ENCODE measurements at places on chromosomes 5 and 9.

GRCh38 chr9:101383361-101383760, 1.4 kb downstream of the BAAT start:
- DNase-seq, result no peak

DNA sequence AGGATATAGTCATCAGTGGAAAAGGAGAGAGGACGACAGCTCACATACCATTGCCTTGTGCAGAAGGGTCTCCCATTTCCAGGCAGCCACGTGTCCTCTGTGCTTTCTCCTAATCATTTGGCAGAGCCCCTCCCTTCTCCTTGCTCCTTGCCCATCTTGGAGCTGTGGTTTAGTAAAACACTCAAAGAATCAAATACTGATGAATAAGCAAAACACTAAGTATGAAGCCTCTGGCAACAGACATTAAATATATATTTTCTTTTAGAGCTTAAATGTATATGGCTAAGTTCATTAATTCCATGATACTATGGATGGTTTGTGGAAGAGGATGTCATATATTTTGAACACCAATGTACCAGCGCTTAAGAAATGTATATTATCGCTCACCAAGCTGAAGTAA, 278.5 kb downstream of the SAXO1 start:
- no peak for DNase-seq

GRCh38 chr5:165999693-166000320, 2291.6 kb upstream of the WWC1 start:
- DNase-seq, result no peak

- DNase-seq, result no peak
Measured at GRCh38 chr9:35294066-35294465, 132.3 kb downstream of the UNC13B start.

- peak; percentile 67 for DNase-seq
Measured at GRCh38 chr9:132769906-132770769, 99.9 kb downstream of the GTF3C4 start.

DNA sequence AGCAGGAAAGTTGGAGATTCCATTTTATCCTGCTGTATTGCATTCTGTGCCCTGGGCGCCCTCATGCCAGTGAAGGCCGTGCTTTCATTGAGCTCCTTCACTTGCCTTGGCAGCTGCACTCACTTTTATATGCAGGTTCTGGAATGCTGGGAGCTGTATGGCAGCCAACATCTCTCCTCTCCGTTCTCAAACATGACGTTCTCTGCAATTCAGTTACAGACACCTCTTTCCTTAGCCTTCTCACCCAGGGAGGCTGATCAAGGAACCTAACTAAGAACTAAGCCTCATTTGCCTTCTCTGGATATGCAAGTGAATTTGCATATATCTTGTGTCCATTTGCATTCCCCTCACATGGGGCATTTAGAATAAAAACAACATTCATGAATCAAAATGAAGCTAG, 29.4 kb upstream of the PURA start:
- no peak for DNase-seq

GRCh38 chr5:177353093-177353492, 1.6 kb upstream of the LMAN2 start:
- DNase-seq, result no peak

DNA sequence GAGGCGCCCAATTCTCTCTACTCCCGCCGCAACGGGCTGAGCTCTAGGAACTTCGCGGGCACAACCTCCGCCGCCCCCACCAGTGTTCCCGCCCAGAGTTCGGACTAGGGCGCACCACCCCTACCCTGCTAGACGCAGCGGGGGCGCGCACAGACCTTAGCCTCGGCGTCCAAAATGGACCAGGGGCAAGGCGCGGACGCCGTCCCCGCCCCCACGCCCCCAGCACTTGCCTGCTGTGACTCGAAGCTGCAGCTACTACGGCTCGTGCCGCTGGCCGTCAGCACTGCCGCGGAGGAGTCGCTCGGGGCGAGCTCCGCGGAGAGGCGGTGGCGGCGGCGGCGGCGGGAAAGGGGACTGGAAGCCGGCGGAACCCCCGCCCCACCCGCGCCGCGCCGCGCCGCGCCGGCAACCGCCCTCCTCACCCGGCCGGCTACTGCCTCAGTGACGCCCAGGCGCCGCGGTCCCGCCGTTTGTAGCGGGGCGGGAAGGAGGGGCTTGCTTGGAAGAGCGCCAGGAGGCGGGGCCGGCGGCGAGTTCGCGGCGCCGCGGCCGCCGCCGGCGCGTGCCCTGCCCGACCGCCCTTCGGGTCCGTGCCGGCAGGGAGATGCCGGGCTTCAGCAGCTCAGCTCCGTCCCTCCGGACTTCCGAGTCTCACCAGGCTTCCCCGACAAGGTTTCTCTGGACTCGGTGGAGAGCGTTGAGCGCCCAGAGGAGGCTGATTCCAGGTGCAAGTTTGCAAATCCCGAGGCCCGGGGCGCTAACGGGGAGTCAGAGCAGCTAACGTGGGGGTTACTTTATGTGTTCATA, 4.5 kb downstream of the ELAVL2 start:
- DNase-seq, result no peak

DNA sequence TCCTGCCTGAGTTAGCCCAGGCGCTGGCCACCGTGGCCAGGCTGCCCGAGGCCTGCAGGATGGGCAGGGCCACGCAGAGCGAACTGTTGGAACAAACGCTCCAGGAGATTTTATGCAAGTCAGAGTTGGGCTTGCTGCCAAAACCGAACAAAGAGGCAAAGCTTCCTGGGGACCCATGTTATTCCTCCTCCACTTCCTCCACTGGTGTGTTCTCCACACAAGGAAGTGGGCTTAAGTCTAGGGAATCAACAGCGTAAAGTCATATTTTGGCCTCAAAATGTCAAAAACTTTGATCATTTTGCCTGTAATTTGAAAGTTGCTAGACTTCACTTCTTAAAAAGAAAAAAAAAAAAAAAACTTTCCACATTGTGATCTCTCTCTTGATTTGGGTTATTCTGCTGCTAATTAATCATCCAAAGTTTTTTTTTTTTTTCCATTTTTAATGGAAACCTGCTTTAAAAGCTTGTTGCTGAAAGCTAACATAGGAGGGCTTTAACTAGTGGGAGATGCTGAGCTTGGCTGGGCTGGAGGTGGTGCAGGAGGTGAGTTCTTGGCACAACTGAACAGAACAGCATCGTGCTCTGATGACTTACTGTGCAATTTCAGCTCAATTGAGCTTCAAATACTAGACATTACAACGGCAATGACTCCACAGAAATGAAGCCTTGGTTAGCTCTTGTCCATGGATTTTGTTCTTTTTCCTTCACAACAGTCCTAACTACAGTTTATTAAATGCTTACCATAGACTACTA, 73.0 kb downstream of the PTPDC1 start:
- no peak for DNase-seq

- DNase-seq, result no peak
Measured at GRCh38 chr5:177494346-177495195, 2.8 kb downstream of the PDLIM7 start.

- DNase-seq, result no peak
Measured at GRCh38 chr9:110444911-110445310, 107.2 kb upstream of the TXNDC8 start.

GRCh38 chr9:108099854-108100253, 610.3 kb upstream of the KLF4 start:
- DNase-seq, result no peak

- no peak for DNase-seq
Measured at GRCh38 chr9:135144581-135145170, 57.2 kb downstream of the OLFM1 start.

GRCh38 chr5:4233671-4234070, 638.0 kb downstream of the IRX1 start:
- no peak for DNase-seq

- DNase-seq, result no peak
Measured at GRCh38 chr5:38612851-38613250, 56.4 kb upstream of the LIFR start.

DNA sequence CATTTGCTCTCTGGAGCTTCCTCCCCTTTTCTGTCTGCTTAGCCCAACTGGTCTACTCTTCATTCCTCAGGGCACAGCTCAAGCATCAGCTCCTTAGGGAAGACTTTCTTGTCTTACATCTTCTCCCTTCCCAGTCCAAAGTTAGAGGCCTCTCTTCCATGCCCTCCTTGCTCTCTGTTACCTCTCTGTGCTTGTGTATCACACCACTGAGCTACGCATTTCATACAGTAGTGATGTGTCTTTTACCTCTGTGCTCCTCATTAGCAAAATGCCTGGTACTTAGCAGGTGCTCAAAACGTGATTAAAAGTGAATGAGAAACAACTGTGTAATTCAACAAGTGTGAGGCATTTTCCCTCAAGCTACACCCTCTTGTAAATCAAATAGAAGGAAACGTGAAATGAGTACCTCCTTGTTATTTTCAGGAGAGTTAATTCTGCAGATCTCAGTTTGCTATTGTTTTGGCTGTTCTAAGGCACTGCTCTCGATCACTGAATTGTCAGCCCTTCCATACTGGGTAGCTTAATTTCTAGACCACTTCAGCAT, 39.0 kb downstream of the ERAP1 start:
- no peak for DNase-seq

- DNase-seq, result no peak
Measured at GRCh38 chr5:99605904-99606303, 677.1 kb upstream of the CHD1 start.

- no peak for DNase-seq
Measured at GRCh38 chr5:1877103-1878049, 5.3 kb downstream of the IRX4 start.

- DNase-seq, result no peak
Measured at GRCh38 chr9:109164042-109164441, 3.0 kb downstream of the FRRS1L start.

DNA sequence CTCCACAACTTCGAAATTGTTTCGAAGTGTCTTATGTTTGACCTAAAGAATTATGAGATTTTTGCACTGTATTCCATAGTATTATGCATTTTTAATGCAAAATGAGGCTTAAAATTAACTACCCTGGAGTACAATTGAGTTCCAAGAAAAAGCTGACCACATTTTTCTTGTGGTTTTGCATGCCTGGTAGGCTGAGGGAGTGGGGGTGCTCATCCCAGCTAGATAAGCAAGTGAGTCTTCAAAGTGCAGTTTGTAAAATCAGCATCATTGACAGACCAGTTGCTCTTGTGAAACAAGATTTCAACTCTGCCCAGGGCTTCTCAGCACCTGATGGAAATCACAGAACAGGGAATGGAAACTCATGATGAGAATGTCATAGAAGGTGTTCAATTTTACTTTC, 17.0 kb upstream of the NDUFS4 start:
- DNase-seq, result no peak

DNA sequence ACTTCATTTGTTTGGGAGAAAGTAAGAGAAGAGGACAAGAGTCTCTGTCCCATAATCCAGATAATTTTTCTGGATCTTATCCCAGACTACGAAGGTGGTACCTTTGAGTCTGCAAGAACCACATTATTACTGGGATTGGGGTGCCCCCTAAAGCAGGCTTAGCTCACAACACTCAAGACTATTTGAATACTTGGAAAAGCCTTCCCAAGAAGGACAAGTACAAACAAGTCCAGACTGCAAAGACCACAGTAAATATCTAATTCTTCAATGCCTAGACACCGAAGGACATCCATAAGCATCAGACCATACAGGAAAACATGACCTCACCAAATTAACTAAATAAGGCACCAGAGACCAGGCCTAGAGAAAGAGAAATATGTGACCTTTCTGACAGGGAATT, 40.2 kb upstream of the TMED7 start:
- DNase-seq, result no peak

GRCh38 chr5:109196823-109197160, 213.0 kb downstream of the PJA2 start:
- DNase-seq, result no peak

- no peak for DNase-seq
Measured at GRCh38 chr5:102627315-102627714, 127.8 kb upstream of the PAM start.

- DNase-seq, result no peak
Measured at GRCh38 chr5:32583582-32584232, 1.6 kb upstream of the SUB1 start.

GRCh38 chr5:102589661-102590060, 90.9 kb upstream of the SLCO6A1 start:
- DNase-seq, result no peak

- no peak for DNase-seq
Measured at GRCh38 chr5:44845777-44846176, 37.0 kb downstream of the MRPS30 start.

DNA sequence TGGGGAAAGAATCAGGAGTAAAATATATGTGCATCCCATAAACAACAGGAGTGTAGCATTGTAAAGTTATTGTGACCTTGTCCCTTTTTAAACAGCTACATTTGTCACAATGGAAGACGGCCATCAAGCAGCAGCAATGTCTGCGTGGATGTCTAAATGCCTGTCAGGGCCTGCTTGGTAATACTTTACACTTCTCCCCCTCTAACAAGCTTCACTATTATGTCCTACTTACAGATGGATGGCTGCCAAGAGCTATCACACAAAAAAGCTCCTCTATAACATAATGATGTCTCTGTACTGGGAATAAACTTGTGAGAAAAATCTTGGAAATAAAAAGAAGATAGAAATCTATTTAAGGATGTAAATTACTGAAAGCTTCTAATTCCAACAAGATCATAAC, 213.0 kb downstream of the FBXL17 start:
- DNase-seq, result no peak

DNA sequence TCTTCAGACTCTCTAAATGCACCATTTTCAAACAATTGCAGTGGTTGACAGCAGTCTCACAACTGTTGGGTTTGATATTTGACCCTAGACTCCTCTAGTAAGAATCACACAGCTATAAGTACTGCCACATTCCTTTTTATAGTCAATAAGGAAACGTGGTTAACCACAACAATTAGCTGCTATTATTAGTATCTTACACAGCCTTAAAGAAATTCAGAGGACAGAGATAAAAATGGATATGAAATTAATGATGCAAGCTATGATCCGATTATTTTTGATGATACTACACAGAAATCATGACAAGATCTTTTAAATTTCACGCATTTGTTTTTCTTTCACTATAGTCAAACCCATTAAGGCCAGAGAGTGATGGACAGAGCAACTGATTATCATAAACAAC, 288.6 kb upstream of the C9orf72 start:
- DNase-seq, result no peak

GRCh38 chr5:143693651-143694252, 118.2 kb upstream of the HMHB1 start:
- DNase-seq, result peak; percentile 74
